ENCODE measurements at places on chromosomes 6 and 20.

DNA sequence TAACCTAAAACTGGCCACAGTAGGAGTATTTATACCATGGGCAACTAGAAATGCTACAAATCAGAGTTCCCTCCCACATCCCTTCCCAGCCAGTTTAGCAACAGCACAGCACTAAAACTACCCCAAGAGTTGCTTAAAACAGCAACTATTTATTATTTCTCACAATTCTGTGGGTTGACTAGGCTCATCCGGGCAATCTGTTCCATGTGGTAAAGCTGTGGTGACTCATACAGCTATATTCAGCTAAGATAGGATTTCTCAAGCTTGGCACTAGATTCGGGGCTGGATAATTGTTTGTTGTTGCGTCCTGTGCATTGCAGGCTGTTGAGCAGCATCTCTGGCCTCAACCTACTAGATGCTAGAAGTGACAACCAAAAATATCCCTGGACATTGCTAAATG, 8.6 kb upstream of the HECA start:
- no peak for DNase-seq

DNA sequence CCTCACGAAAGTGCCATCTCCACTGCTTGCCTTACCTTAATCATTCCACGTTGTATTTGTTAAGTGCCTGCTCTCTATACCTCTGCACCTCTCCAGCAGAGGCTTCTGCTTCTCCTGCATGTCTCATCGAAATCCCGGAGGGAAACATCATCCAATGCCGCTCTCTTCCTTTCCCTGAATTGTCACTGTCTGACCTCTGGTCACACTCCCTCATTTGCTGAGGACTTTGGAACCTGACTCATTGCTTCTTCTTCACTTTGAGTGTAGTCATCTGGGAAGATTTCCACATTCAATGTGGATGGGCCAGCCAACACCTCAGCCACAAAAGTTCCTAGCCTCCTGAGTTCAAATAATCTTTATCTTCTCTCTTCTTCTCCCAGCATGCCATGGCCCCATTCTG, 78.9 kb upstream of the BEND6 start:
- DNase-seq = no peak

- DNase-seq = no peak
Measured at GRCh38 chr20:57040466-57040865, 226.0 kb downstream of the BMP7 start.

DNA sequence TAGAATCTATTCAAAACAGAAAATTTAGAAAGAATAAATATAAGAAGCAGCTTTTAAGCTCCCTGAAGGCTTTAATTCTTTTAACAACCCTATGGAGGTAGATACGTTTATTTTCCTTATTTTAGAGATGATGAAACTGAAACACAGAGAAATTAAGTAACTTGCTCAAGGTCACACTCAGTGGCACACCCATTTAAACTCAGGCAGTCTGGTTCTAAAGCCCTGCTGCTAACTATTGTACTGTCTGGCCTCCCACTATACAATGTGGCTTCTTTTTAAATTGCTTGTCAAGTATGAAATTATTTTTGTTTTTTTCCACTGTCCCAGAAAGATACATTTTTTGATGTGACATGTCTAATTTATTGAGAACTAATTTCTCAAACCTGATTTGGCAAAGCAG, 55.7 kb downstream of the FAM217A start:
- DNase-seq = no peak

DNA sequence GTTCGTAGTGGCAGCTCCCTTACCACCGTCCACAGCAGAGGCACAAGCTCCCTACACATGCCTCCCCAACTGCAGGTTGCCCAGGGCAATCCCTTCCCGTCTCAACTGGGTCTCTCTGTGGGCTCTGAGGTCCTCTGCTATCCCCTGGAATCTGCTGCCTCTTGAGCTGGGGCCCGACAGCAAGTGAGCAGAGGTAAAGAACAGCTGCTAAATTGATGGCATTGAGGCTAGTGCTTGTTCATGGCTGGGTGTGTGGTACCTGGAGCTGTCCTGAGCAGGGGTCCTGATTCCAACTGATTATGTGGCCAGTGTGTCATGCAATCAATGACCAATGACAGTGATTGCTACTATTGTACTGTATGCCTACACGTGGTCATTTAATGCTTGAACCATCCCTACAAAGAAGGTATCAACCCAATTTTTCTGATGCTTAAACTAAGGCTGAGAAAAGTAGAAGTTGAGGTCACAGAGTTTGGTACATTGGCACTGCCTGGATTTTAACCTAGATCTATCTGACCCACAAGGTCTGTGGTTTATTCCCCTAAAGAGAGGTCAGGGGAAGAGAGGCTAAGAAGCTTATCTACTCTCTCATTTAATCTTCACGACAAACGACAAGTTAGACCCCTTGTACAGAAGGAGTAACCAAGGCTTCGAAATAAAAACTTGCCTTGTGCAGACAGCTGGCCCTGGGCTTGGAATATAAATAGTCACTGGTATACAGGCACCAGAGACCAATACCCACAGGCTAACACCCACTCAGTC, 41.1 kb downstream of the HNF4A start:
- DNase-seq = no peak

- DNase-seq = peak; percentile 26
Measured at GRCh38 chr6:130183271-130184222, 39.2 kb downstream of the SAMD3 start.

GRCh38 chr6:25981568-25982263, 19.1 kb downstream of the TRIM38 start:
- DNase-seq = no peak

GRCh38 chr20:14295238-14295637, 42.2 kb downstream of the FLRT3 start:
- no peak for DNase-seq

GRCh38 chr6:72374857-72375256, 247.0 kb upstream of the KCNQ5 start:
- DNase-seq = no peak

DNA sequence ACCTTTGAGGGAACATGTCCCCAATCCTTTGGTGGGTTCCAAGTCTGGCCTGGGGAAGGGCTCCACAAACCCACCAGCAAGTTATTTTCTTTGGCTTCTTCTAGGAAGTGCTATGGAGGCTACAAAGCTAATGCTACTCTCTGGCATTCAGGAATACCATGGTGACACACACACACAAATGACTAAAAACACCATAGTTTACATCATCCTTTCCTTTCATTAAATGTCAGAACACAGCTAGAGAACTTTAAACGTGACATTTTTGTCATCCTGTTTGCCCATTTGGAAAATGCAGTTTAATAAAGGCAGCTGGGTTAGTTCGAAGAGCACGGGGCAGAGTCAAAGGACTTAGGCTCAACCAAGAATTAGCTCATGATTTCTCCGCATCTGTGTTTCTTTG, 40.2 kb upstream of the PROKR2 start:
- DNase-seq = no peak

DNA sequence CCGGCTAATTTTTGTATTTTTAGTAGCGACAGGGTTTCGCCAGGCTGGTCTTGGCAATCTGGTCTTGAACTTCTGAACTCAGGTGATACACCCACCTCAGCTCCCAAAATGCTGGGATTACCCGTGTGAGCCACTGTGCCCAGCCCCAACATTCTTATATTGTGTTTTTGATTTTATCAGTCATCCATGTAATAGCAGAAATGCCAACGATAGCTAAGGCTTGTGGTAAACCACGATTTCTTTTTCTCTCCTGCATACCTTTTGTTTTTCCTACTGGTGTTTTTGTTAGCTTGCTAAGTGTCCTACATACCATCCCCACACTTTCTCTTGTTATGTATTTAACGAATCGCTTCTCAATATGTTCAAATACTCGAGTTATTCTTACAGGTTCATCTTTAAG, 12.1 kb downstream of the PHACTR2 start:
- DNase-seq = no peak

DNA sequence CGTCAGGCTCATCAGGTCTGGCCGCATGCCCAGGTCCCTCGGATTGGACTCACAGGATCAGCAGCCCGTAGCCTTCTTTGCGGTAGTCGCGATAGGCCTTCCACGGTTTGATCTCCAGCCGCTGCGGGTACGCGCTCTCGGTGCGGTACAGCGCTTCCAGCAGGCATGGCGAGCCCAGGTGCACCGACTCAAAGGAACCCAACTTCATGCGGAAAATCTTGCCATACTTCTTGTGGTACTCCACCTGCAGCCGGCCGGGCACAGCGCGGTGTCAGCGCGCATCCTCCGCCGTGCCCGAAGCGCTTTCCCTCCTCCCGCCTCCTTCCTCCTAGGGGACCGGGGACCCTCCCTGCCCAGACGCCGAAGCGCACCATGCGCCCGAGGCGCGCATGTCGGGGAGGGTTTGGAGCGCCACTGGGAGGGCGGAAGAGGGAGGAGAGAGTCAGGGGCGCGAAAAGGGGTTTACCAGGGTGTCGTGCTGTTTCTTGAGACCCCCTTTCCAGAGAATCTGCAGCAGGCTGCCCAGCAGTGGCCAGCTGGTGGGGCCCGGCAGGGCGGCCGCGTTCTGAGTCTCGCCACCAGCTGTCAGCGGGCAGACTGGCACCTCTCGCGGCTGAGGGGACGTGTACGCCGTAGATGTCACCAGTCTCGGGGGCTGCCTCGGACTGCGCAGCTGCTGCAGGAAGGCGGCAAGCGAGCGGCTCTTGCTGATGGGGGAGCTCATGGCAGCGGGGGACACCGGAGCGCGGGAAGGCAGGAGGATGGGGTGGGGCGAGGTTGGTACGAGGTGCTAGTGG, 732 bp downstream of the CYP24A1 start:
- peak; percentile 11 for DNase-seq

DNA sequence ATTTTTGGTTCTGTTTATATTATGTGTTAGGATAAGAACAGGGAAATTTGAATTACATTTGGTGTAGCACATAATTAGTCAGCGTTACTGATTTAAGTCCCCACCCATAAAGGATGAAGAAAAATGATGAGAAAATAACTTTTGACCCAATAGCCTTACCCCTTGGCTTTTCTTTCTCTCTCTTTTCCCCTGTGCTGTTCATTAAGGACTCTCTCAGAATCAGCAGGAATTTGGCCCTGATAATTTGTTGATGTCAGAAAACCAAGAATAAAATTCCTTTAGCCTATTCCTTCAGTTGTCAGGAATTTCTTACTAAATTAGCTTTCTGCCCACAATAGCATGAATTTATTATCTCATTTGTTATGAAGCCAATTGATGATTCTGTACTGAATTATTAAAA, 18.5 kb downstream of the PLCB1 start:
- DNase-seq = no peak

DNA sequence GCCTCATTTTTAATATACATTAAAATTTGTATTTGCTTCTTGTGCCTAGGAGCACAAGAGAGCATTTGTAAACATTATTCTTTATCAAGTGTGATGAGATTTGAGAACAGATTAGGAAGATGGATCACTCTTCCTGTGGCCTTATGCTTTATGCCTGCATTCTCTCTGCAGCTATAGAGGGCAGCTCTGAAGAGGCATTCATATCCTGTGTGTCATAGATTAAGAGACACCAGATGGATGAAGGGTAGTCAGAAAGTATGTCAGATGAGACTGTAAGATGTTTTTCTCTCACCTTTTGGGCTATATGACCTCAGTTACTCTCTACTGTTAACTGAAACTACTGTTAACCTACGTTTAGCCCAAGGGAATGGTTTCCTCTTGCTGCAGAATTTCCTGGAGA, 61.4 kb downstream of the DNAH8 start:
- DNase-seq = no peak

DNA sequence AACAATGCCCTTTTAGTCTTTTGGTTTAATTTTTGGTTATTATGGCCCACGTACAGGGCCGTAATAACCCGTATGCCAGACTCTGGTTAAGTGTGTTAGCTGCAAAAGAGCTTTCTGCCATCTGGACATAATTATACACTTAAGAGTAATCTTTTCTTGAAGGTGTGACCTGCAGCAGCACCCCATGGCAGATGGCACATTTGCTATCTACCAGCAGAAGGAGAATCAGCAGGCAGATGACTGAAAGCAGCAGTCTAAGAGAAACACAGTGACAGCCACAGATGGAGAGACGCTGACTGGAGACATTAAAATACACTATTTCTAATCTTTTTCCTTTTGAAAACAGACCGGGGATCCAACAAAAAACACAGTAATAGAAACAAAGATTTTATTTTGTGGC, 18.7 kb downstream of the ASF1A start:
- DNase-seq = no peak

DNA sequence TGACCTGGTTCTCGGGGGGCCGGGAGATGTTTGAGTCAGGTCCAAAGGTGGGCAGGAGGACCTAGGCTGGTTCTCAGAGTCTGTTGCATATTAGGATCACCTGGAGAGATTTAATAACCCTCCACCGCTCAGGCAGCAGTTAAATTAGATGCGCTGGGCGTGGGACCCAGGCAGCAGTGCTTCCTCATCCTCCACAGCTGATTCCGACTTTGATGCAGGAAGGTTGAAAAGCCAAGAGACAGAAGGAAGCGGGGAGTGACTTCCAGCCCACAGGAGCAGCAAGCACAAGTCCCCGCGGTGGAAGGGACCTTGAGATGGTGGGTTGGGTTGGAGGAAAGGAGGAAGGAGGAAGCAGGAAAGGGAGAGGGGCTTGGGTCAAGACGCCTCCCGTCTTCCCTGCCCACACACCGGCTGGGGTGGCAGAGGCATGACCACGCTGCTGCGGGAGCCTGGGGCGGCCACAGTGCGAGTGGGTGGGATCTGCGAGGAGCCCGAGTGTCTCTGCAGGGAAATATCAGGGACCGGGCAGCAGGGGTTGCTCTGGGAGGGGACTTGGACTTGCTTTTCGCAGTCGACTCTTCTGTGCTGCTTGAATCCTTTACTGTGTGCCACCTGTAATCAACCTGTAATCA, 146.0 kb downstream of the PHACTR3 start:
- DNase-seq = no peak

- no peak for DNase-seq
Measured at GRCh38 chr6:139364302-139364981, 10.0 kb downstream of the CITED2 start.

- DNase-seq = no peak
Measured at GRCh38 chr6:72769459-72770125, 147.7 kb downstream of the KCNQ5 start.

GRCh38 chr6:11317885-11318771, 85.7 kb upstream of the NEDD9 start:
- DNase-seq = peak; percentile 61

DNA sequence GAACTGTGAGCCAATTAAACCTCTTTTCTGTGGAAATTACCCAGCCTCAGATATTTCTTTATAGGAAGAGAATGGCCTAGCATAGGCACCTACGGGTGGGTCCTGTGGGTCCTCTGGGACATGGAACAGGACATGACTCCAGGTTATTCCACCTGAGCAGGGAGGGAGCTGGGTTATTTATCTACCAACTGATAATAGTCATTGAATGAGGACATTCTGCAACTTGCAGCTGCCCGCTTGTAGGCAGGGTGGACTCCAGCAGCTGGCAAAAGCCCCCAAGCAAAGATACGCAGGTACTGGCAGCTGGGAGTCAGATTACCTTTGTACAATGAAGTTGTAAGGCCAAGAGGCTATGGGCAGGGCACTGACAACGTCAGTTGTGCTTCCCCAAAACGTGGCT, 1.4 kb upstream of the BANF2 start:
- no peak for DNase-seq

GRCh38 chr6:121260651-121261102, 73.6 kb downstream of the TBC1D32 start:
- no peak for DNase-seq

- peak; percentile 44 for DNase-seq
Measured at GRCh38 chr6:106974336-106974998, at the start of gene CD24. Gene CD24 (minus strand): TSS chr6:106974729. CDS start chr6:106974646, 83 bp downstream.
